Astrocyte of the cerebellum (primary cell): ENCODE measurements at places on chromosomes 6 and 20.

DNA sequence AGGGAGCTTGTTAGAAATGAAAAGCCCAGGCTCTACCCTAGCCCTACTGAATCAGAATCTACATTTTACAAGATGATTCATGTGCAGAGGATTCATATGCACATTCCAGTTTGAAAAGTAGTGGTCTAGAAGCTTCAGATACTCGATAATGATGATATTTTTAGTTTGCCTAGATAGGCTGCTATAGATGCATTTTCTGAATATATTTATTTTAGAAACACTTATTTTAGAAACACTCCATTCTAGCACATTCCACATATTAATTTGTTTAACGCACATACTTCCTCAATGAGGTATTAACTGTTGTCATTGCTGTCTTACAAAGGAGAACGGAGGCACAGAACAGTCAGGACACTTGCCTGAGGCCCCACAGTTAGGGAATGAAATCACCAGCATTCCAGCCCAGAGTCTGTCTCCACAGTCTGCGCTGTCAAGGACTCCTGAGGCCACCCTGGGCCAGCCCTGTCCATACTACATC, 64.4 kb downstream of the SNAP25 start:
- no peak for DNase-seq

DNA sequence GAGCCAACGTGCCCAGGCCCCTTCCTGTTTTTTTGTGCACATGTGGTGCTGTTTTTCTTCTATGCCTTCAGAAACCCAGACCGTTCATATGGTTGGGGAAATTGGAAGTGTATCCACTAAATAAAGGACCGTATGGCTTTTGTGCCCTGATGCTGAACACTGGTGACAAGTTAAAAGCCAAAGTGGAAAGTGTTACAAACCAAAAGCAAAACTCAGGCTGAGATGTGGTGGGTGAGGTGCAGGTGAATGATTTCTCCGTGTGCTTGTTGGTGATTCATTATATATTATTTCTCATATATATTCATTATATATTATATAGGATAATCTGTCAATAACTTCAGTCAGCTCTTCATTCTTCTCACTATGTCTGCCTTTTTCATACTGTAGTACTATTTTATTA, 148.6 kb downstream of the SOBP start:
- DNase-seq = no peak

GRCh38 chr6:148869585-148869984, 122.8 kb downstream of the UST start:
- DNase-seq = peak; percentile 64

- DNase-seq = no peak
Measured at GRCh38 chr6:22155551-22155950, 141.3 kb downstream of the PRL start.

DNA sequence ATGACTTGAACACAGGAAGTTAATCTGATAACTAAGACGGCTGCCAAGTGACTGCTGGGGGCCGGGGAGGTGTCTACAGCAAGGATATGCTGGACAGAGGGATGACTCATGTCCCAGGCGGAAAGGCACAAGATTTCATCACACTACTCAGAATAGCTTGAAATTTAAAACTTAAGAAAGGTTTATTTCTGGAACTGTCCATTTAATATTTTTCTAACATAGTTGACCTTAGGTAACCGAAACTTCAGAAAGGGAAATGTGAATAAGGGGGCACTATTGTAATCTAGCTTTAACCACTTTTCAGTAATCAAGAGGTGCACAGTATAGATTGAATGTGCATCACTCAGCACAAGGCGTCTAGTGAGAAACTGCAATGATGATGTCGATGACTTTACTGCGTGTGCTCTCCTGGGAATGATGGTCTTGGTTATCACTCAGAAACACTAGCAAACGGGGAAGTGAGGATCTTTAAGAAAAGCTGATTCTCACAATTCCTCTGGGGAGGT, 171.5 kb downstream of the QKI start:
- peak; percentile 54 for DNase-seq

DNA sequence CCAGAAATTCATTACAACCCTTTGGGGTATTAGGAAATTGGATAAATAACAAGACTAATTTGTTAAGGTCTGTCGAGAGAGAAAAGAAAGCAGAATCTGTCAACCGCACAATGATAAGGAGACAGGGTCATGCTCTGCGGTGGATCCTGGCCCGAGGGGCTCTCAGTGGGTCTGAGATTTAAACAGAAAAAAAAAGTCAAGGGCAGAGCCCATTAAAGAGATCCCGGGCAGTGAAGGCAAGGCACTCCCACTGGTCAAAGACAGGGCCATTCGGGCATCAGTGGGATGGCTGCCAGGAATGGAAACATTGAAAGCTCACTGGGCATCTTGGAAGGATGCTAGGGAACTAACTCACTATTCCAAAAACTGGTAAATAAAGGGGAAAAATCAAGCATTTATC, 77.9 kb downstream of the GNAS-AS1 start:
- DNase-seq = no peak

DNA sequence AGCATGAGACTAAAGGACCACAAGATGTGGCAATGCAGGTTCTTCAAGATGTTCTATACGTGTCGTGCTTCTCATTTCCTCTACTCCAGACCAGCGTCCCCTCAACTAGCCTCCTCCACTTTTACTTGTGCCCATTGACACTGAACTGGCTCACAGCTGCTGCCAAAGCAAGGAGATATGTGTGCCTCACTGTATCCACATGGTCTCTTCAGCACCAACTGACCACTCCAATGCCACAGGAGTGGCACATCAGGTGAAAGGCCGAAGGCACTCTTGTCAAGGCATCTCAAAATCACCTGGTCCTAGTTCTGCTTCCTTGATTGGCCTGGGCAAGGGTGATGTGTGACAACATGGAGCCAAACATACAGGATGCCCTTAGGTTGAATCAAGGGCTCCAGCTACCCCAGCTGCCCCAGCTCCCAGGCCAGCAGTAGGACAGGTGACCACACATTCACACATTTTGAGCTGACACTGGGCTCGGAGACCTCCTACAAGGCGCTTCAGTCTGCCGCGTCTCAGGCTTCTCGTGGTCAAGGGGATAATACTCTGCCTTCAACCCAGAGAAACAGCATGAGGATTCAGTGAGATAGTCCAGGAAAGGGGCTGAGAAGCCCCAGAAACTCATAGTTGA, 205.2 kb upstream of the CDH4 start:
- no peak for DNase-seq

DNA sequence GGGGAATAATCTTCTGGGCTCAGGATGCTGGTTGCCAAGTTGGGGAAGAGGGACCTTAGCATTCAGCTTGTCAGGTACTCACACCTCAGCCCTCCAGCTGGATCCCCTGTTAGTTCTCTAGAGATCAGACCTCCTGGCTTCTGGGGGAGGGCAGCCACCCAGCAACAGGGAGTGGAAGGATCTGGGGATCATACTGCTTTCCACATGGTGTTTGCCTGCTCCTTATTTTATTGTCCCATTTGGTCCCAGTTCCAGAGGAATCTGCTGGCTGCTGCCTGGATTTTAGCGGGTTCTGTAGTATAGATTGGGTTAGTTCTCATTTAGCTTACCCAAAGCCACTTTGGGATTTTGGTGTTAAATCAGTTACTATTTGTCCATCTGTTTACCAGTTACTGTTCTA, 29.3 kb downstream of the KAT14 start:
- no peak for DNase-seq

GRCh38 chr20:47688385-47689381, 96.6 kb downstream of the SULF2 start:
- no peak for DNase-seq

DNA sequence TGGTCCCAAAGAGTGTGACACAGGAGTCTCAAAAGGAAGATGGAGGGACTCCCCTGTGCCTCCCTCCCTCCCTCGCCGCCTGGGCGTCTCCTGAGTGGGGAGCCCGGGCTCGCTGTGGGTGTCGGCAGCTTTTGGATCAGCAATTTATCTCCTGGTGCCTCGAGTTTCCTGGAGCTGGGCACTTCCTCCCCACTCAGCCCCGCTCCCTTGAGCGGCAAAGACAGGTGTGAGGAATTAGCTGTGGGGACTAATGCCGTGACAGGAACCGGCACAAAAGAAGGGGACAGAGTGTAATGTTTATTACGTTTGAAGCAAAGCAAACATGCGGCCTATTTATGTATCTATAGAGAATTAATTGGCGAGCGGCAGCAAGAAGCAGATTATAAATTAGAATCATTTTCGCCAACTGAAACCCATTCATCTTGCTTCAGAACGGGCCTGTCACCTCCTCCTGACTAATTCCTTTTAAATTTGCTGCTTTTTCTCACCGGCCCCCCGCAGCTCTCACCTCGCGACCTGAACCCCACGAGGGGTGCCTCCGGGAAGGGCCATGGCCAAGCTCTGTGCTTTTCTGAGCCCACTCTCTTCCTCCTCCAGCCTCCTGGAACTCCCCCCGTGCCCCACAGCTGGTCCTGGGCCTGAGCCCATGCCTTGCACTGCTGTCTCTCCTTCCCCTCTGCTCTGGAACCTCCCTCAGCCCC, 8.8 kb upstream of the CDH22 start:
- no peak for DNase-seq

GRCh38 chr20:3924304-3925112, 35.3 kb downstream of the PANK2 start:
- DNase-seq = no peak

- DNase-seq = no peak
Measured at GRCh38 chr6:34425132-34425497, 754 bp downstream of the RPS10 start.

GRCh38 chr20:57198132-57199072, 68.0 kb downstream of the BMP7 start:
- no peak for DNase-seq

DNA sequence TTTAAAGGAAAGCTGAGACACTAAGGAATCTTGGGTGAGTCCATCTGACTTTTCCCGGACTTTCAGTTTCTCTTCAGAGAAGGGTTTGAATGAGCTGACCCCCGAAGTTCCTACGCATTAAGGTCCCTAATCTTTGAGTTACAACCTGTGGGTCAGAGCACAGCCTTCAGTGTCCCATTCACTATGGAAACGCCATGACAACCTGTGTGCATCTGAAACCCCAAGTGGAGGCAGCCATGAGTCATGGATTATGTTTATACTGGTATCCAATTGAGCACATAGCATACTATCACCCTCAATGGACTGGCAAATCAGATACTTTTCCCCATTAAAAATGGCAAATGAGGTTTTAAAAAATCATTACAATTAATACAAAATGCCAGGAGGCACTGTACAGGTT, 11.4 kb downstream of the MYLK4 start:
- DNase-seq = peak; percentile 18

GRCh38 chr6:148451690-148452089, 109.1 kb downstream of the SASH1 start:
- DNase-seq = no peak

GRCh38 chr20:38173237-38174156, 8.4 kb upstream of the TGM2 start:
- DNase-seq = peak; percentile 42

- DNase-seq = no peak
Measured at GRCh38 chr6:117072134-117072533, 193.2 kb upstream of the VGLL2 start.

- no peak for DNase-seq
Measured at GRCh38 chr6:27545271-27546046, 72.6 kb upstream of the ZNF184 start.

DNA sequence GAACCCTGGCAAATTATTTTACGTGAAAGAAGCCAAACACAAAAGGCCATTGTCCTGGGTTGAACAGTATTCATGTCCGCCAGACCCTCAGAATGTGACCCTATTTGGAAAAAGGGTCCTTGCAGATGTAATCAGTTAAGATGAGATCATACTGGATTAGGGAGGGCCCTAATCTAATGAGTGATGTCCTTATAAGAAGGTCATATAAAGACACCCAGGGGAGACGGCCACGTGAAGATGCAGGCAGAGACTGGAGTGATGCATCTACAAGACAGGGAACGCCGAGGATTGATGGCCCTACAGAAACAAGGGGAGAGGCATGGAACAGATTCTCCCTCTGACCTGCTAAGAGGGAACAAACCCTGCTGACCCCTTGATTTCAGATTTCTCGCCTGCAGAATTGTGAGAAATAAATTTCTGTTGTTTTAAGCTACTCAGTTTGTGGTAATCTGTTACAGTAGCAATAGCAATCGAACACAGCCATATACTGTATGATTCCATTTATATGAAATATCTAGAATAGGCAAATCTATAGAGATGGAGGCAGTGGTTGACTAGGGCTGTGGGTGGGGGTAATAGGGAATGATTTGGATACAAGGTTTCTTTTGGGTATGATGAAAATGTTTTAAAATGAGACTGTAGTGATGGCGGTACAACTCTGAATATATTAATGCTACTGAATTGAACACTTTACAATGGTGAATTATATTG, 132.9 kb upstream of the NUP153 start:
- no peak for DNase-seq

DNA sequence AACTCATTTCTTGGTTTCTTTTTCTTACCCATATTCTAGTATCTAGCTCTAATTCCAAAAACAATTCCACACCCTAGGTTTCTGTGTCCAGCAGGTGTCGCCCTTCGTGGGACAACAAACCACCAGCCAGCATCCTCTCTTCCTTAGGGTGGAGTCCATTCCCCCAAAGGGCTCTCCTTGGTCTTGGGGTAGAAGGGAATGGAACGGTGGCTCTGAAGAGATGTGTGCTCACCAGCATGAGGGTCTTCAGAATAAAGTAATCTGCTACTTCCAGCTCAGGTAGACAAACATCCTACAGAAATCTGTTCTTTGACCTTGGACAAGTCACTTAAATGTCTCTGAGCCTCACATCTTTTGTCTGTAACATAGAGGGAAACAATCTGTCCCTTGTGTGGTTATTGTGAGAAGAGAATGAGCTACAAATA, 7.2 kb downstream of the HLA-DMB start:
- peak; percentile 61 for DNase-seq

DNA sequence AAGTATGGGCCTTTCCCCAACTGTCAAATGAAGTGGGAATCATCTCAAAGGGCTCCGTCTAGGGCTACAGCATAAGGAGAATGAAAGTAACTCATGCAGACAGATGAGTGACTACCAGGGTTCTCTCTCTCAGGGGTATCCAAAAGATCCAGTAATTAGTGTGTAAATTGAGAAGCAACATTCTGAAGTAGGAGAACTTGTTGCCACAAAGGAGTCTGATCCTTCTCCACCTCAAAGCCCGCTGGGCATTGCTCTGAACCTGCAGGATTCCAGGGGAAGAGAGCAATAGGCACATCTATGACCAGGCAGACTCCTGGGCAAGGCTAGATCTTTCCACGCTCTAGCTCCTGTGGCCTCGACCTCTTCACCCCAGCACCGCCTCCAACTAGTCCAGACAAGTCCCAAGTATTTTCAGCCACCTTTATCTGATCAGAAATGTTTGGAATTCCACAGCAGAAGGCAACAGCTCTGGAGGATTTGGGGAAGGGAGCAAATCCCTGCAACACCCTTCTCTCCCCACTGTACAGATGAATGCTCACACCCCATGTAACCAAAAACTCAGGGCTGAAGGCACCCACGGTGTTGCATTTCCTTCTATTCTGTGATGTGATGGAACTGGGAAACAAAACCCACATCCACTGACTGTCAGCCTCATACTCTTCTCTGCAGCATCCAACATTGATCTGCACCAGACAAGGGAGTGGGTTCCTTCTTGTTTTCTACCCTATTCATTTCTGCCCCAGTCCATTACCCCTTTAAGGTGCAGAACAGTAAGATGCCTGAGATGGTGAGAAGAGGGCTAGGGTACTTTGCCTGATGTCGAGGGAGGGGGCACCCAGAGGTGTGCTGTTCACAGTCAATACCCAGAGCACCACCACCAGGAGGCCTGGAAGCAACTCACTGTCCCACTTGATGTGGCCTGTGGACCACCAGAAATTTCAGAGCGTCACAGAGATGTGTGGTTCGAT, 41.0 kb downstream of the COX4I2 start:
- no peak for DNase-seq
